ENCODE measurements at places on chromosomes 16 and 17.

DNA sequence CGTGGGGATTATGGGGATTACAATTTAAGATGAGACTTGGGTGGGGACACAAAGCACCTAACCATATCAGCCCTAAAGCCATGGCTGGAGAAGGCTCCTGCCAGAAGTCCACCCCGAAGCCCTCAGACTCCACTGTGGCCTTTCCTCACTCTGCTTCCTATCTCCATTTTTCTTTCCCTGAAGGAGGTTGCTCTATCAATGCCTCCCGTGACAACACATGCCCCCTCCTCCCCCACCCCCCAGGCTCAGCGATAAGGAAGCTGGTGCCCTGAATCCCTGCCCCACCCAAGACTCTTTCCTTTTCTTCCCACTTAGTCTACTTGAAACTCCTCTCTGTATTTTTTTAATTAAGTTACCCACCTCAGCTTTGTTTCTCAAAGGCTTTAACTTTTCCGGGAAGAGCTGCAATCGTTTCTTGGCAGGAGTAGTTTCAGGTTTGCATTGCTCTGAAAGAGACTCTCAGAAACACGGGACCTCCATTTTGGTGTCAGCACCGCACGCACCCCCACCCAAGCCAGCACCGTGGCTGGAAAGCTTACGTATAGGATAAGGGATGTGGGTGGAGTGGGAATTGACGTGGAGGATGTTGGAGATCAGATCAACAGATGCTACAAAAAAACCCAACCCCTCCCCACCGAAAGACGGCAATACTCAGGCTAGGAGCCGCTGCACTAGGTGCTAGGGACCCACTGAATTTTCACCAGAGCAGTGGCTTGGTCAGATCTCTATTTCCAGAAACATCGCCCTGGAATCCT lies 15.2 kb upstream of the CA4 start:
- DNase-seq, result no peak

- no peak for DNase-seq
Measured at GRCh38 chr17:51676691-51677487, 416.5 kb downstream of the UTP18 start.

DNA sequence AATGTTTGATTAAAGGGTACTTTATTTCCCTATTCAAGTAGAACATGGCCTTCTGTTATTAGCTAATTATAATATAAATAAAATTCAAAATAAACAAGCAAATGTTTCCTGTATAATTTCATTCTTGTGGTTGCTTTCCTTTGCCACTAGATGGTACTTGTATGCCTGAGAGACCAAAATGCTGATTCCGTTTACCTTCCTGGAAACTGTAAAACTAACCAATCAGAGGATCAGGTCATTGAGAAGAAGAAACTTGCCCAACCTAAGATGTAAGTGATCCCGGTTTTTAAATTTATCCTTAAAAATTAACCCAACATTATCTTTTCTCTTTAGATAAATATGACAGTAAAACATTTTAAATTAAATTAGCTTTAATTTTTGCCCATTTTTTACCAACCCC lies 8.1 kb upstream of the ABCA5 start:
- DNase-seq, result no peak

- no peak for DNase-seq
Measured at GRCh38 chr17:60095830-60096229, 17.1 kb upstream of the HEATR6 start.

GRCh38 chr17:27782791-27783206 lies 17.5 kb downstream of the NOS2 start:
- DNase-seq, result no peak

GRCh38 chr16:61413021-61413420 lies 623.2 kb downstream of the CDH8 start:
- no peak for DNase-seq

DNA sequence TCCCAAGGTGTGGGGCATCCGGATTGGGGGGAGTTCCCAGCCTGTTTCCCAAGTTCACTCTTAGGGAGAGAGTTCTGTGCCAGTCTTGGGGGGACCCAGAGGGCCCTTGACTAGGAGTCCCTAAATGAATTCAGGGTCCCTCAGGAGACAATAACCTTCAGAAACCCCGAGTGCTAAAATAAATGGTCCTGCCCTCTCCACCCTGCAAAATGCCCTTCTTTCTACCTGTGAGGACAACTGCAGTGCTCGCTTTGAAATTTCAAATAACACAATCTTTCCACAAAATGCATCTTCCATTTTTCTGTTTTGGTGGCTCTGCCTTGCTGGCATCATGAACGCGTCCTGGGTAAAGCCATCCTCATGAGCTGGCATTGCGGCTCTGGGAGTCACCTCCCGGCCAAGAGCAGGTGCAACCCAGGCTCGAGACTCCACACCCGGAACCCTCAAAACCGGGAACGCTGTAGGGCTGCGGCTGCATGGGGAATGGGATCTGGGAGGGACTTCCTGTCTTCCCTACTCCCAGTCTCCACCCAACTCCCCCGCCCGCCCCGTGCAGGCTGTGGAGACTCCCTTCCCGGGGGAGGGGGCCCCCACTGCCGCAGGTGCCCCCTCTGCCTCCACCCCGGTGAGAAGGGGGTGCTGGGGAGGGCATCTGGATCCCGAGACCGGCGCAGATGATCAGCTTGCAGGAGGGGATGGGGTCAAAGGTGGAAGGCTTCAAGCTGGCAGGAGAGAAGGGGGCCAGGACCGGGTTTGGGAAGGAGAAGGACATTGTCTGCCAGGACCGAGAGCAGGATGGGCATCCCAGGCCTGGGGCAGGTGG lies at the start of gene ZNF205:
Gene ZNF205 (plus strand): TSS at position 529 of the 823 bp plus-strand sequence. CDS start 845 bp downstream, outside the sequence.
- no peak for DNase-seq

DNA sequence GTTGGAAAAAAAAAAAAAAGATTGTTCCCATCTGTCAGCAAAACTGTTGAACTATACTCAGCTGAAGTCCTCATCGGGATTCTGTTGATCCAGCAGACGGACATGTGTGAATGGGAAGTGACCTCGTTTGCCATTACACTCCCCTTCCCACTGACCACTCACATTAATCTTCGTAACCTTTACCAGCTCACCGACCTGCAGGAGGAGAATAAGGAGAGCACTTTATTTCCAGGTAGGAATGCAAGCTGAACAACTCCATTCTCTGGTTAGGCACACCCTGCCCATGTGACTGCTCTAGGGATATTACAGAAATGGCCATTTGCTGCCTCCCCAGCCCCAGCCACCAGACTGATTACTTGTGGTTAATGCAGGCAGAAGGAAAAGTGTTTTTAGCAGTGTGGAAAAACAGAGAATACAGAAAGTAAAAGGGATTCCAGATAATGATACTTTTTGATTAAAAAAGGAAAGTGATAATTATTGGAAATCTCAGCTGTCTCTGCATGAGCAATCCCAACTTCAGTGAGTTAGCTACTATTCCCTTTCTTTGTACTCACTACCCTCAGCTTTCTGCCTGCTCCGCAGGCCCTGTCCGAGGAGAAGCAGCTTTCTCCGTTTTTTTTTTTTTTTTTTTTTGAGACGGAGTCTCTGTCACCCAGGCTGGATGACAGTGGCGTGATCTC lies 23.6 kb upstream of the YWHAE start:
- no peak for DNase-seq

GRCh38 chr17:57604771-57605674 lies 140.1 kb downstream of the CCDC182 start:
- DNase-seq, result peak; percentile 56

GRCh38 chr17:76796081-76796480 lies 58.2 kb downstream of the MFSD11 start:
- DNase-seq, result no peak

GRCh38 chr17:68641276-68642117 lies 40.3 kb upstream of the FAM20A start:
- DNase-seq, result no peak

GRCh38 chr17:70278844-70279462 lies 109.6 kb downstream of the KCNJ2 start:
- no peak for DNase-seq

DNA sequence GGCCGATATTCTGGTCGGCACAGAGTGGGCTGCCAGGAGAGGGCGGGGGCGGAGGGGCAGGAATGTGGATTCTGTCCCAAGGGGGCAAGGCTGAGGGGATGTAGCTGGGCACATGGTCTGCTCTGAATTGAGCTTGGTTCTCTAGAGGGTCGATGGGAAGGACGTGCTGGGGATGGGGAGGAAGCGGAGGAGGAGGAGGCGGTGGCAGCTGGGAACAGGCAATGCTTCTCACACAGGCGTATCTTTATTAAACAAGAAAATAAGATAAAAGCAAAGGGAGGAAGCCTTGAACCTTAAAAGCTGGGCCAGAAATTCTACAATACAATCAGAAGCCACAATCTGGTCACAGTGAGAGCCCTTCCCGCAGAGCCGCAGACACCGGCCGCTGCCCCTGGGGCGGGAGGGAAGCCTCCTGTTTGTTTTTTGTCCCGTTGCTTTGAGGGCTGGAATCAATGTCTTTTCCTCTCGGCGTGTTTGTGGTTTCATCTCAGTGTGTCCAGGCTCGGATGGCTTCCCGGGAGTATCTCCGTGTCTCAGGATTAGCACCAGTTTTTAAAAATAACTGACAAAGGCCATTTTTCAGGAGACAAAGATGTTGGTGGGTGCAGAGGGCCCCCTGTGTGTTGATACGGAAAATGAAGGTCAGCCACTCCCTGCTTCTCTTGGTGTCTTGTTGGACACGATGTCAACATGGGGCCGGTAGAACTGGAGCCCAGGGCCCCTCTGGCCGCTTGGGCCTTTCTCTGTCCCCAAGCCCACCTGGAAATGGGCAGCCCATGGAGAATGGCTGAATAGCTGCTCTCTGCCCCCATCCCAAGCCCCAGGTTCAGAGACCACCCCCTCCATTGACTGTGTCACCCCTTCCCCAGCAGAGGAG lies 12.3 kb upstream of the SLC7A5 start:
- no peak for DNase-seq

GRCh38 chr16:734208-734980 lies 6.4 kb downstream of the CIAO3 start:
- no peak for DNase-seq

GRCh38 chr17:30426292-30426691 lies 47.6 kb downstream of the CPD start:
- no peak for DNase-seq

All from renal cortex interstitium (tissue), 15 donors.